GM23338 (cell line): ENCODE measurements at places on chromosomes 2 and 18.

- no peak for DNase-seq
Measured at GRCh38 chr2:152587187-152587947, 129.9 kb downstream of the PRPF40A start.

DNA sequence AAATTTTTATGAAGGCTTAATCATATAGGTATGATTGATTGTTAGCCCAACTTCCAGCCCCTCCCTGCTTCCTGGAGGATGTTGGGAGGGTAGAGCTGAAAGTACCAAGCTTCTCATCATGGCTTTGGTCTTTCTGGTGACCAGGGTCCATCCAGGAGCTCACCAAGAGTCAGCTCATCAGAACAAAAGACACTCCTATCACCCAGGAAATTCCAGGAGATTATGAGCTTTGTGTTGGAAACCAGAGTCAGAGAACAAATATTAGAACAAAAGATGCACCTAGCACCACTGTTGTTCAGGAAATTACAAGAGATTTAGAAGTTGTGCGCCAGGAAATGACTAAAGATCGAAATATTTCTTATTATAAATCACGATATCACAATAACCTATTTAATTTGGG, 119.9 kb upstream of the THUMPD2 start:
- DNase-seq: no peak

- DNase-seq: no peak
Measured at GRCh38 chr18:66867653-66868052, 263.8 kb upstream of the CDH19 start.

DNA sequence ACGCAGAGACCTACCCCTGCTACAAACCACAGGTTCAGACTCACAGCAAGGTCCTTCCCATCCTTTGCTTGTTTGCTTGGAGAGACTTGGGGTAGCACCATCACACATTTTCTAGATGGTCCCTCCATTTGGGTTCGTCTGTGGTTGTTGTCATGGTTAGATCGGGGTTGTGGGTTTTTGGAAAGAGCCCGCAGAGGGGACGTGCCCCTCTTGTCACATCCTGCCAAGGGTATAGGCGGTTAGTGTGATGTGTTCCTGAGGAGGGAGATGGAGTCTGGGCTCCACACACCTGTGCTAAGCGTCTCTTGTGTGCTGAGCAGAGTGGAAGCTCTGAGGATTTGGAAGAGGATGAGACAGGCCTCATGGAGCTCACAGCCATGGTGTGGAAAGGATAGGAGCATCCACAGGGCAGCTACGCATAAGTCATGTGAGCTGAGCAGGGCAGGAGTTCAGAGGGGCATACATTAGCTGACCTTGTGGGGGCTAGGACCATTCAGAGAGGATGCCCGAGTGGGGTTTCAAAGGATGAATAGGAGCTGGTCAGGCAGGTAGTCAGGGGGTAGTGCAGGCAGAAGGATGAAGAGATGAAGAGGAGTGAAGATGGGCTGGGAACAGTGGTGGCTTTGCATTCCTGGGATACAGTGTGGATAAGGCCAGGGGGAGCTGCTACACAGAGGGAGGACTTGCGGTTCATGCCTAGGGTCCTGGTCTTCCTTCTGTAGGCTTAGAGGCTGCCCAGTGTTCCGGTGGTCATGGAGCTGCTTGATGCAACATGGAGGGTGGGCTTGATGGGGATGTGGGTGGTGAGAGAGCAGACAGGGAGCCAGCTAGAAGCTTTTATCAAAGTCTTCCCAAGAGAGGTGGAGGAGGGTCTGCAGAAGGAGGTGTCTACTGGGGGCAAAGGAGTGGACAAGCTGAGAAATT, 62.9 kb downstream of the ACKR3 start:
- DNase-seq: no peak

DNA sequence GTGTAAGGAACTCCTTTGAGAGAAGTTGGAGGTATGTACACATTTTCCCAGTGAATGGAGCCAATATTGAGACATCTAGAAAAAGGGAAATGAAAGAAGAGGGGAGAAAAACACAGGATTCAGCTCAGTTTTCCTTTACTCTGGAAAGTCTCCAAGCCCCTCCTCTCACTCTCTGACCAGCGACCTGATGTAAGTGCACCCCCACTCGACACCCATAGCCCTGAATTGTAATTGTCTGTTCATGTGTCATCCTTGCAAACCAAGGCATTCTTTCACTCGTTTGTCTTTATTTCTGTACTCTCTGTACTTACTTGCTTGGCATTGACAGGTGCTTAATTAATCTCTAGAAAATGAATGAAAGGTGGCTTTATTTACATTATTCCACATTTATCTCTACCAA, 55.7 kb upstream of the CTAGE1 start:
- no peak for DNase-seq

GRCh38 chr2:20071397-20072383, 20.3 kb upstream of the LAPTM4A start:
- DNase-seq: peak; percentile 62

DNA sequence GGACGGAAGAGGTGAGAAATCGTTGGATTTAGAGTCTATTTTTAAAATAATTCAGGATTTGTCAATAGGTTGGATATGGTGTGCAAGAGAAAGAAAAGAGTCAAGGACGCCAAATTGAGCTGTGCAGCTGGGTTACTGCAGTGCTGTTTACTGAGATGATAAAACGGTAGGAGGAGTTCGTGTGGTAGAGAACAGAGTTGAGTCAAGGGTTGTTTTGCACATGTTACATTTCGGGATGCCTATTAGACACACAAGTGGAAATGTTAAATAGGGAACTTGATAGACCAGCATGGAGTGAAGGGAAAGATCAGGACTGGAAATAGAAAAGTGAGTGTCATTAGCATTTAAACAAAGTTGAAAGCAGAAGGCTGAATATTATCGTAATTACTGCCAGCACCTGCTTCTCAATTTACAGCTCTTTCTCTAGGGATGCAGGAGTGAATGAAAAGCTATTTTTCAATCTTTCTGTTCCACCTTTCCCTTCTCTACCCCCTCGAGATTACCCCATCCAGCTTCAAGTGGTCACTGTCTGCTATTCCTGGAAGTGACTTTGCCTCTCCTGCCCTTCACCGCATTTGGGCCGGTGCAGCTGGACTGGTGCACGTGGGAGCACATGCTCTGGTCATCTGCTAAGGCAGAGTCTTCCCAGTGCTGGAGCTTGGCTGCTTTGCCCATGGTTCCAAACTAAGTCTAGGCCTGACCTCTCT, 30.3 kb downstream of the GPR75 start:
- no peak for DNase-seq

DNA sequence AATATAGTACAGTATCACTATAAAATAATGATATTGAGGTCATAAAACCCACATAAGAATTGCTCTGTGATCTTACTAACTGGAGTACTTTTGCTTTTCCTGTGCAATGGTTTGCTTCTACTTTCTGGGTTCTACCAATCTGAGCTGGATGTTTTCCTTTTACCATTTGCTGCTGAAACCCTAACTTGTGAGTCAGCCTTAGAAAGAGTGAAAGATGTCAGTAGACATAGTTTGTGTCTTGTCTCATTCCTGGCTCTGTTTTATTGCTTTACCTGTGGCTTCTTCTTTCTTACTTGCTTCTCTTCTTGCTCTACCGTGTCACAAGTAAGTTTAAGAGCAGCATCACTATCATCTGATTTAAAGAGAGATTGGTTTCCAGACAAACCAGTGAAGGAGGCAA, 61.0 kb downstream of the MBD2 start:
- DNase-seq: no peak

- DNase-seq: no peak
Measured at GRCh38 chr2:234289834-234290590, 206.9 kb downstream of the ARL4C start.

- DNase-seq: no peak
Measured at GRCh38 chr18:12699747-12700146, 2.8 kb downstream of the CEP76 start.

- no peak for DNase-seq
Measured at GRCh38 chr2:167933097-167933814, 314.1 kb downstream of the STK39 start.

GRCh38 chr2:212549463-212549862, 10.9 kb upstream of the ERBB4 start:
- DNase-seq: no peak

- DNase-seq: no peak
Measured at GRCh38 chr2:1677821-1678165, 66.5 kb downstream of the PXDN start.

DNA sequence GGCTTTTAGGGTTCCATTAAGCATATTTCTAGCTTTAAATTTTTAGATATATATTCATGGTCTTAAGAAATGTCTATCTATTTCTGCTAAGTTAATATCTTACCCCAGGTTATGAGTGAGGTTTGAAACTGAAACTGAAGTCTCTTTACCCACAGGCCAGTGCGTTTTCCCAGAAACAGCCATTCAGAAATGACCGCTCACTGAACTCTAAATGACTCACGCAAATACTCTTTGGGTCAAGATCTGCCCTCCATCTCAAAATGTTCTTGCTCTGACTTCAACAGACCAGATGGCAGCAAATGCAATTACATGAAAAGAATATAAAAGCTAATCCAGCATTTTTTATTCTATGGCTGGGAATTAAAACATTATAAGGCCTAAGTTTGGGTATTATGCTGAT, 315.2 kb downstream of the TDRD15 start:
- DNase-seq: no peak

- DNase-seq: no peak
Measured at GRCh38 chr2:217661378-217661777, 341.4 kb downstream of the TNS1 start.

DNA sequence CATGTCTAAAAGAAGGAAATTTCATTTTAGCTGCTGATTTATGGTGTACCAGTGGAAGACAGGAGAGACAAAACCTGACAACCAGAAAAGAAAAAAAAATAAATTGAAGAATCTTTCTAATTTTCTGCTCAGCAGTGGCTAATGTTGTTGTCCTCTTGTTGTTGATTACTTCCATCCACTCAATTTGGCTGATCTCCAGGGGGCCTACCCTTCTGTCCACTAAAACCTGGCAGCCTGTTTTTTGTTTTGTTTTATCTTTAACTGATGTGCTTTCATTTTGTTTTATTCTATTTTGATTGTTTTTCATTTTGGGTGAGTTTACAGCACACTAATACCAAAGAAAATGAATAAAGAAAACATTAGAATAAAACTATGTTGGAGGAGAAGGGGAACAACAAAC, 27.4 kb downstream of the TFPI start:
- no peak for DNase-seq

- no peak for DNase-seq
Measured at GRCh38 chr2:60516383-60516811, 37.1 kb downstream of the BCL11A start.

DNA sequence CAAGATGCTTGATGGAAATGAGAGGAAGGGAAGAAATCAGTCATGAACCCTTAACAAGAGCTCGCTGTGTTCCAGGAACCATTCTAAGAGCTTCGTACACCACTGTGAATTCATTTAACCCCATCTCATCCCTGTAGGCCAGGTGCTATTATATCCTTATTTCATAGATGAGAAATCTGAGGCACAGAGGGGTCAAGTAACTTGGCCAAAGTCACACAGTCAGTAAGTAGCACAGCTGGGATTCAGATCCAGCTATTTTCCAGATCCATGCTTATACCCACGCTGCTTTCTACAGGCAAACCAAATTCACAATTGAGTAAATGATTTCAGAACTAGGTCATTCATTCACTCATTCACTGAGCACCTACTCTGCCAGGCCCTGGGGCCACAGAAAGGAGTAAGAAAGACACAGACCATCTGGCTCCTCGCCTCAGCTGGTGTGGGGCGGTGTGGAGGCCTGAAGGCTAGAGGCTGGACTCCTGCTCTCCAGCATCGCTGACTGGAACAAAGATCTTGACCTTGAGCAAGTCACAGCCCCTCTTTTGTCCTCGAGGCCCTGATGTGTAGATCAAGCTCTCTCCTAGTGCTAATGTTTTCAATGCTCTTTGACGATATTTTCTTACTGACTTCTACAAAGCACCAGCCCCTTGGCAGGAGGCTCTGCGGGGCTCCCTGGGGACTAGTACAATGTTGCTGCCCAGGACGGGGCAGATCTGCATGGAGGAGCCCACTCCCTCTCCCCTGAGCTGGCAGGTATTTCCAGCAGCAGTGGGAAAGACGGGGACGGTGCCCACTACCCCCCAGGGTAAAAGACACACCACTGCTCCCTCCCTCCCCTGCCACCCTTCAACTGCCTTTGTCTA, 26.5 kb downstream of the STEAP3 start:
- DNase-seq: no peak

DNA sequence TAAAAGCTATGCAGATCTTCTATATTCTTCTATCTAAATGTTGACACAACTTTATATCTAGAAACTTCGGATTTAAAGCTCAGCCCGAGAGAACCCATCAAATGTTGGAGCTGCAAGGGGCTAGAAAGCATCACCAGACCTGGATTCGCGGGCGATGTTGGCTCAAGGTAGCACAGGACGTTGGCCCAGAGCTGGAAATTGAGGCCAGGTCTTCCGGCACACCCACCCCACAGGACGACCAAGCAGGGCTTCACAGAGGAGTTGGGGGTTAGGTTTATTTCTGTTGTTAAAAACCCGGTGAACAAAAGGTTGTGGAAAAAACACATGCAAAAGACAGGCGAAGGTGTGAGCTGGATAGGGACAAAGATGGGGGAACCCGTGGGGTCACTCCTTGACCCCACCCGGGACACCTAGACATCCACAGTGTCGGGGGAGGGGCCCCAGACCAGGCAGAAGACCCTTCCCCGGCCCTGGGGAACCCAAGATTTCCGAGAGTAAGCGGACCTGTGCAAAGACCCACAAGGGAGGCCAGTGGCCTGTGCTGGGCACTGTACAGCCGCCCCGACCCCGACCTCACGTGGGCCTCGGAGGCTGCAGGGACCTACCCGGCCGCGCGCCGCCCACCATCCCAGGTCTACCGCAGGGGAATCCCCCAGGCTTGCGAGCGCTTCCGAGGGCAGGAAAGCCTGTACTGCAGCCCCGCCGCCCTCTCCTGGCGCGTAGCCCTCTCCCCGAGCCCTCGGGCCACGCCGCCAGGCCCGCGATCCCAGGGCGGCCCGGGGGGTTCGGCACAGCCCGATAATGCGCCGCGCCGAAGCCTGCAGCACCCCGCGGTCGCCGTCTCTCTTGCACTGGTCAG, 1.8 kb upstream of the AGBL5 start:
- peak; percentile 37 for DNase-seq

GRCh38 chr2:237966250-237966564, 607 bp upstream of the UBE2F start:
- peak; percentile 43 for DNase-seq

DNA sequence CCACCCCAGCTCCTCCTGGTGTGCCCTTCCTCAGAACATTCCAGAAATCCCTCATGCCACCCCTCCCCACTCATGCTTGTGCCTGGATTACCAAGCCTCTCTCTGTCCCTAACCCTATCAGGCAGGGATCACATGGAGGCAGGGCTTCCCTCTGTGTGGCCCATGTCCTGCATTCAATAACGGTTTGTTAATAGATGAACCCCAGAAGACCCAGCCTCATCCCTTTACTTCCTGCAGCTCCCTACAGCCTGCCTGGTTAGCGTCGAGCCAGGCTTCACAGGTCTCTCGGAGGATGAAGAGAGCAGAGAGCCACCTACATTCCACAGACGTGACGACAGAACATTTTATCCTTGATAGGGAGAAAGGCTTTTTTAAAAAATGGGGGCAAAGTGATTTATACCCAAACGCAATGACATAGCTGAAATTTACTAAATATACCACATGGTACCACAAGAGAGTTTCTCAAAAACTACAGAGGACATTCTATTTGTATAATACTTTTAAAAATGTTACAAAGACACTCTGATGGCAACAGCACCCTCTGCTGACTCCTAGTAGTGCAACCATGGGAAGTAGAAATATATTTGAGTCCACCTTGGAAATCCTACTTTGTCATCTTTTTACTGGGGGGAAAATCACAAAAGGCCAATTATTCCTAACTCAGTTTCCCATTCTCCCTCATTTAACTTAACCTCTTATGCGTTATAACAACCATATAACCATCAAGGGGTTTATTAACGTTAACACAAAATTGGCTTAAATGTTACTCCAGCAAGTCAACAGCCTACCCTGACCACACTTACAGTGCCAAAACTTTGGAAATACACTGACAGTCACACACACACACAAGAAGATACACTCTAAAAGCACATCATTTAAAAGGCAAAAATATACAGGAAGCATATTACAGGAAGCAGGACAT, 30.7 kb downstream of the FBXO15 start:
- DNase-seq: peak; percentile 74
